Foreskin fibroblast (primary cell): ENCODE measurements at places on chromosomes 7 and 10.

DNA sequence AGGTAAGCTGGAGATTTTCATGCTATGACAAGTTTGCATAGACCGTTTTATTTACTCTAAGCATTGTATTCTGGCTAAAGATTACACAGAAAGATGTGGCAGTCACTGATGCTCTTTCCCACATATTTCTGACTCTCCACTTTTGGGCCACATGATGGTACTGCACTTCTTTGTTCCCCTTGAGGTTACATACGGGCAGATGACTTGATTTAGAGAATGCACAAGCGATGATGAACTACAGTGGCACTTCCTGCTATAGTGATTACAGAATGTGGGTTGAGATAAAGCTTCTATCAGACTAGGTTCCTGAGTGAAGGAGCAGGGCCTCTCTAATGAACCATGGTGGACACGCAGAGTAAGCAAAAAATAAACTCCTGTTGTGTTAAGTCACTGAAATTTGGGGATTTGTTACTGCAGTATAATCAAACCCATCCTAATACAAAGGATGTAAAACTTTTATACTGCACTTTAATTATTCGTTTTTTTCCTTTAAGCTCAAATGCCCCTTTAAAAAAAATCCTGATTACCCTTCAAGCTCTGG, 177.9 kb downstream of the TAX1BP1 start:
- peak; percentile 54 for DNase-seq

GRCh38 chr10:110175406-110175805, 32.0 kb upstream of the MXI1 start:
- peak; percentile 6 for DNase-seq

- no peak for DNase-seq
Measured at GRCh38 chr7:31997423-31997822, 72.8 kb downstream of the PDE1C start.

DNA sequence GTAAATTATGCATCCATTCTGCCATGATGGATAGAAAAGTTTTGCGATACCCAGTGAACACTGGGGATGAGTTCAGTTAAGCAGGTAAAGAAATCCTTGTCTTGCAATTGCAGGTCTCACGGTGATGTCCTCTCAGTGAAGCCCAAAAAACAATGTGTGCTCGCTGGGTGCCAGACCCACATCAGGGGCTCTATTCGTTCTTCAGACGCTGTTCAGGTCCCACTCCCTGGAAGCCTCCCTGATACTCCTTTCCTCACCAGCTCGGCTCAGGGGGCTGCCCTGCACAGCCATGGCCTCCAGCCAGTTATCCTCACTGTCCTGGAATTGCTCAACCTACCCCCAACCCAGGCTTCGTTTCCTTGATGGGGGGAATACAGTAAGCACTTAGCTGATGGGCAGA, 323.5 kb downstream of the ADARB2 start:
- no peak for DNase-seq

DNA sequence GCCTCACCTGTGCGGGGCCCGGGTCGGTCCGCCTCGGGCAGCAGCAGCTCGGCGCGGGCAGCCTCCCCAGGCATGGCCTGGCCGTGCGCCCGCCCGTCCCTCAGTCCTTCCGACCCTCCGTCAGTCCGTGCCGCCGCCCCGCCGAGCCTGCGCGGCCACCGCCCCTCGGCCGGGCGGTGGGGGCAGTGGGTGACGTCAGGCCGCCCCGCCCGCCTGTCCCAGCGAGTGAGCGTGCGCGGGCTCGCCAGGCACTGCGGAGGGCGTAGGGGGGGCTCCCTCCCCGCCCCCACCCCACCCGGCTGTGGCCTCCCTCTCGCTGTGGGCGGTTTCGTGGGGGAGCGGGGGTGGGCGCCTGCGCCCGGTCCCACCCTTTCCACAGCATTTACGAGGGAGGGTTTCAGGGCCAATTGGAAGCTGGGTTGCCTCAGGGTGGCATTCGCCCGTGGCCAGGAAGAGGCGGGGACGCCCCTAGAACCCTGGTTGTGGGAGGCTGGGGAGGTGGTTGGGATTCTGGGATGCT, at the start of gene NACAD:
NACAD (minus strand) TSS at position 149 of the 520 bp plus-strand sequence; CDS start at position 74, 75 bp downstream.
- no peak for DNase-seq

GRCh38 chr7:11082552-11083213, 109.0 kb downstream of the PHF14 start:
- no peak for DNase-seq

DNA sequence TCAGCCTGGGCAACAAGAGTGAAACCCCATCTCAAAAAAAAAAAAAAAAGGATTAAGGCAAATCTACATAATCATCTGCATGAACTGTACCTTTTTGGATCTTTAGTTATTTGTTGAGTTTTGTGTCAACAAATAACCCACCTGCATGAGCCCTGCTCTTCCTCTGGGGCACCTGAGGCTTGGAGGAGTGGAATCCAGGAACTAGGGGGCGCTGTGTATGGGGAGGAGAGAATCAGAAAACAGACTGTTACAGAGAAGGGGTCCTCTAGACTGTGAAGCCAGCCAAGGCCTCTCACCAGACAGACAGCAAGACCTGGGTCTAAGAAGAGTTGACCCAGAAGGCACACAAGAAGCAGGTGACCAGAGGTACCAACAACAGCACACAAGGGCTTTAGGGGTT, 682.8 kb upstream of the NRP1 start:
- DNase-seq: no peak

- DNase-seq: peak; percentile 70
Measured at GRCh38 chr7:132318352-132319318, 257.6 kb downstream of the PLXNA4 start.

- no peak for DNase-seq
Measured at GRCh38 chr10:88159127-88159829, 295.9 kb downstream of the PTEN start.

- DNase-seq: peak; percentile 82
Measured at GRCh38 chr10:60646966-60647796, 131.1 kb upstream of the CDK1 start.

- DNase-seq: no peak
Measured at GRCh38 chr7:95569720-95570119, 26.6 kb downstream of the PDK4 start.

DNA sequence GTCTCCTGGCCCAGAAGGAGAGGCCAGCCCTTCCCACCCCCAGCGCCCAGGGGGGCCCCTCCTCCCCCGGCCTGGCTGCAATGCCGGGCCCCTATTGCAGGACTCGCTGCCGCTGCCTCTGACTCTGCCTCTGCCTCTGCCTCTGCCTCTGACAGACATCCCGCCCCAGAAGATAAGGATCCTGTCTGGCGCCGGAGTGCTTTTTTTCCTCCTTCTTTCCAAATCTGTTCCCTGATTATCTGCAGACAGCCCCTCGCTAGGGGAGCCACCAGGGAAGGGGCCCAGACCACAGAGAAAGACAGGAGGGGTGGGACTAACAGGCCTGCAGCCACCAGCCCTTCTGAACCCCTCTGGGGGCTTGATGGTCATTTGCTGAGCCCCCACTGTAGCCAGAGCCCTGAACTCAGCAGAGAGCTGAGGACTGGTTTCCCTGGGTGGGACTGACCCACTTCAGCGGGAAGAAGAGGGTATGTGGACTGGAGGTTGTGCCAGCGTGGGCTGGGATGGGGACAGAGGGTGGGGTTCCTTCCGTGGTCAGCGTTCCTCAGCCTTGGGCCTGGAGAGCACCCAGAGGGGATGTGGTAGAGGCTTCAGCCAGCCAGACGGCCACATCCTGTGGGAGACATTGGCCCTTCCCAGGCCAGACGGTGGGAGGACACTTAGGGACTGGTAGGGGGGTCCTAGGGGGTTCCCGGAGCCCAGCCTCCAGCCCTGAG, 22.8 kb downstream of the UNC5B start:
- DNase-seq: peak; percentile 74

- no peak for DNase-seq
Measured at GRCh38 chr7:25643770-25644394, 415.6 kb upstream of the NPVF start.

- no peak for DNase-seq
Measured at GRCh38 chr7:24706211-24707170, 50.8 kb downstream of the GSDME start.

- DNase-seq: no peak
Measured at GRCh38 chr10:69215405-69216171, 4.5 kb upstream of the HKDC1 start.

- DNase-seq: no peak
Measured at GRCh38 chr10:22606164-22606614, 108.2 kb downstream of the PIP4K2A start.

- DNase-seq: no peak
Measured at GRCh38 chr7:69465262-69465661, 133.0 kb upstream of the AUTS2 start.

DNA sequence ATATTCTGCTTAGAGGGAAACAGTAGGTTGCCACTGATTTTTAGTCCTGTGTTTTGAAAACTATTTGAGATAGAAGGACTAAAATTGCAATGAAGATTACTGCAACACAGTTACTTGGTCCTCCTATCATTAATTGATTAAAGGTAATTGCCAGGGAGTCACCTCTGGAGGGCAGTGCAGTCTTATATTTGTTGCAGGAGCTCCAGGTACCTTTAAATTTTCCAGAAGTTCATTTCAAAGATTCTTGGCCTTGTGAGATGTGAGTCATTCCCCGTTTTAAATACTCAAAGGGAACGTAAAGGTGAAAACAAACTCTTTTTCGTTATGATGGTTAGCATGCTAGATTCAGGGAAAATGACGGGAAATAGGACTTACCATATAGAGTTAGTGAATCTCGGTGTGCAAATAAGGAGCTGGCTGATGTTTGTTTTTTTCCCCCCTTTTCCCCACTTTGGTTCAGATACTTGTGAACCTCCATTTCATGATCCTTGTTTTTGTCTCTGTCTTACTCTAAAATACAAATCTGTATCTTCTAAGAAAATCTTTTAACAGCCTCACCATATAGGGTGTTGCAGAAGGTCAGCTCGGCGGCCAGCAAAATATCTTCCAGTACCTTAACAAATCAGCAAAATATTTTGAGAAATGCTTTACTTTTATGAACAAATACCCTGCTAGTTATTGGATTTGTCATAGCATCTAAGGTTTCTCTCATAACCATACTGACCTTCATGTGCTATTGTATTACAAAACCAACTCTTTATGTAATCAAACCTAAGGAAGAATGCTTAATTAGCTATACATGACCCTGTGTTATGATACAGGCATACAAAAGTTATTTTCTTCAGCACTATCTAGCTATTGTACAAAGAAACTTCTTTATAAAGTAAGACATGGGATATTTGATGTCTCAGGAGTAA, 143.0 kb upstream of the HDAC9 start:
- DNase-seq: peak; percentile 84

GRCh38 chr10:78378192-78378591, 344.5 kb downstream of the RPS24 start:
- DNase-seq: no peak

DNA sequence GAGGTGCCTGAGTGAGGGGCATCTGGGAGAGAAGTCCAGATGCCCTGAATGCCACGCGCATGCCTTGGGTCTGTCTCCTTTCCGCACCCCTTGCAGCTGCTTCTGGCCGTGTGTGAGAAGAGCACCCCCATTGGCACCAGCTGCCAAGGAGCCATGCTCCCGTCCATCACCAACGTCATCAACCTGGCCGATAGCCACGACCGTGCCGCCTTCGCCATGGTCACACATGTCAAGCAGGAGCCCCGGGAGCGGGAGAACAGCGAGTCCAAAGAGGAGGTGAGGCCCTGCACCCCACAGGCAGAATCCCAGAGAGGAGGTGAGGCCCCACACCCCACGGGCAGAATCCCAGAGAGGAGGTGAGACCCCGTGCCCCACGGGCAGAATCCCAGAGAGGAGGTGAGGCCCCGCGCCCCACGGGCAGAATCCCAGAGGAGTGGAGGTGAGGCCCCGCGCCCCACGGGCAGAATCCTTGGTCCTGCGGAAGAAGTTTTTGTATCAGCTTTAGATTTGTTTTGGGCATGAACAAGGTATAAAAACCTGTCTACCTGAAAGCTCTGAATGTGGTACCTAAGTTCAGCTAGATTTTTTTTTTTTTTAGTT, 91.8 kb downstream of the TRRAP start:
- DNase-seq: no peak

- DNase-seq: no peak
Measured at GRCh38 chr7:92034116-92034515, 93.5 kb downstream of the AKAP9 start.

DNA sequence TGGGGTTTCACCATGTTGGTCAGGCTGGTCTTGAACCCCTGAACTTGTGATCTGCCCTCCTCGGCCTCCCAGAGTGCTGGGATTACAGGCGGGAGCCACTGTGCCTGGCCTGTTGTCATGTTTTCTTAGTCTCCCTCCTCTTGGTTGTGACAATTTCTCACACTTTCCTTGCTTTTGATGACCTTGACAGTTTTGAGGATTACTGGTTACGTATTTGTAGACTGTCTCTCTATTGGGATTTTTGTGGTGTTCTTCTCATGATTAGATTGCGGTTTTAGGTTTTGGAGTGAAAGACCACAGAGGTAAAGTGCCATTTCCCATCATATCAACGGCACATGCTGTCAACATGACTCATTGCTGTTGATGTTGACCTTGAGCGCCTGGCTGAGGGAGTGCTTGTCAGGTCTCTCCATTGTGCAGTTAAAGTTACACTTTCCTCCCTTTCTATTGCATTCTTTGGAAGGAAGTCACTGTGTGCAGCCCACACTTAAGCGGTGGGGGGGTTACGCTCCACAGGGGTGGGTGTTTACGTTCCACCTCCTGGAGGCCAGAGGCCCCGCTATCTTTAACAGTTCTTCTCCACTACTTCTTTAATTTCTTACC, 10.8 kb downstream of the NEURL1 start:
- DNase-seq: peak; percentile 41

DNA sequence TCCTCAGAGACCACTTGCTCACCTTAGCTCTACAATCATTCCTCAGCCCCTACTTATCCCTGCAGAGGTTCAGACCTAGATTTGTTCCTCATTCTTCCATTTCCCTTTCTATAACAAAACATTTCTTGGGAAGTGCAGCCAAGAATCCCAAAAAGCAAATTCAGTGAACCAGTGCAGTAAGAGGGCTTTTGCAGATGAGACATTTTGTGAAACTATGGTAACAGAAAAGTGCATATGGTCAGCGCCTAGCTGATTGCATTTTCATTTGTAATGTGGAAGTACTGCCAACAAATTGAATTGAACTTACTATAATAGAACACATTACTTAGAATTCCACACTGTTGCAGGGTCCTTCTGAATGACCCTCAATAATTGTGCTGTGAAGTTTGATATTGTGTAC, 18.6 kb downstream of the AGMO start:
- DNase-seq: no peak

DNA sequence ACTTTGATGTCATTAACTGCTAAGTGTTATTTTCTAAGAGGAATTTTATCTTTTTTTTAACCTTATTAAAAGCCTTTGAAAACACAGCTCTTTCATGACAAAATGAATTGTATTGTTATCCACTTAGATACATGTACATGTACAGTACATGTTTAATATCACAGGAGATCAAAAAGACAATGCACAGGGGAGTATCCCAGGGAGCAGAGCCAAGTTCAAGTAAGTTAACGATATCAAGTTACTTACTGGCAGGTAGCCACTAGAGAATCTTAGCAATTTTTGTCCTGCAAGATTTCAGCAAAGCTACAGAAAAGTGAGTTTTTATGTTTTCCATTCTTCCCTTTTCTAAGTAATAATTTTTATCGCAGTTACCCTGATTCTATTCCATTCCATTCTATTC, 33.9 kb upstream of the ARL4A start:
- no peak for DNase-seq

DNA sequence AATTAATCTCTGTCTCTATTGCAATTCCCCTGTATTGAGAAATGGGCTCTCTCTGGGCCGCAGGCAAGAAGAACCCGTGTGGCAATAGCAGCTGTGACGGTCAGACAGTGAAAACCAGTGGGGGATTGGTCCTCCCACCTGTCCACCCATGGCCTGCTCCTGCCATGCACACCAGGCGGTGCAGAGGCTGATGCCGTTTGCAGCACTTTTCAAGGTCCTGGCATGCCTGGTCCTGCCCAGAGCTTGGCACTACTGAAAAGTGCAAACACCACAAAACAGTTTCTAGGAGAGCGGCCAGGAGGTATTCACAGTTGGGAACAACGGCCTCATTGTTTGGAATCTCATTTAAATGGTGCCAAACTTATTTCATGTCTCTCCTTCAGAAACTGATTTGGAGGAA, 41.5 kb downstream of the PSPH start:
- no peak for DNase-seq
